Umbilical cord (tissue), 2 donors: ENCODE measurements at places on chromosomes 16 and 17.

DNA sequence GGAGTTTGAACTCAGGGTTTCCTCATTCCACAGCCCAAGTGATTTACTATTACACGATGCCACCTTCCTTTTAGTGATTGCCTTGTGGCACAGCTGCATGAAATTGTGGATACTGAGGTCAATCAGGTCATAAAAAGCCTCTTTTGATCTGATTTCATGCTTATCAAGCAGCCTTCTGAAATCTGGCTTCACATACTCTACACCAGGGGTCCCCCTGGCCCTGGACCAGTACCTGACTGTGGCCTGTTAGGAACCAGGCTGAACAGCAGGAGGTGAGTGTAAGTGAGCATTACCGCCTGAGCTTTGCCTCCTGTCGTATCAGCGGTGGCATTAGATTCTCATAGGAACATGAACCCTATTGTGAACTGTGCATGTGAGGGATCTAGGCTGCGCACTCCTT is 13.8 kb downstream of the SLFN5 start:
- DNase-seq = no peak

DNA sequence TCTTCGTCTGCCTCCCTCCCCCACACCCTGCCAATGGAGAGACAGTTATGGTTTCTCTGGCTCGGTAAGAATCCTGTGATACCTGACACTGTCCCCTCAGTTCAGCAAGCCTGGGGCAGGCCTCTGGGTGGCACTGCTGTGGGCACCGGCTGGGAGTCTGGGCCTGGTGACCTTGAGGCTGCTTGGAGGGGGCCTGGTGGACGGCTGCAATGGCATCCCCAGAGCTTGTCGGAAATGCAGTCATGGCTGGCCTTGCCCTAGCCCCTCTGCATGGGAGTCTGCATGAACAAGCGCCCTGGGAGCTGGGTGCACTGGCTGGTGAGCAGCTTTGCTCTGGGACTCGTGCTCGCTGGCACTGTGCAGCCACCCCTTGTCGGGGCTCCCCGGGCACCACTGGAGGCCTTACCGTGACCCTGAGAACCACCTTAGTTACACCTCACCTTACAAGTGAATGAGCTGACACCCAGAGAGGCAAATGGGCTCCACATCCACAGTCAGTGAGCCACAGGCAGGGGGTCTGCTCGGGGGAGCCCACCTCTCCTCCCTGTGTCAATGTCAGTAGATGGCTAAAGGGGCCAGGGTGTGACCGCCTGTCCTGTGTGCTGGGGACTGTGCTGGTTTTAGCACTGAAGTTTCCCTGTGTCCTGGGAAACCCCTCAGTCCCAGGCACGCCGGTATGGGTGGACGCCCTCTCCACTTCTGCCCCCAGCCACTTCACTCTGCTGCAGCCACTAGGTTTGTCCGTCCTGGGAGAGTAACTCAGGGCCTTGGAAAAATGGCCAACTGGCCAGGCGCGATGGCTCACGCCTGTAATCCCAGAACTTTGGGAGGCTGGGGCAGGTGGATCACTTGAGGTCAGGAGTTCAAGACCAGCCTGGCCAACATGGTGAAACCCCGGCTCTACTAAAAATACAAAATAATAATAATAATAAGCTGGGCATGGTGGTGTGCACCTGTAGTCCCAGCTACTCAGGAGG is 1.4 kb downstream of the LGALS3BP start:
- DNase-seq = no peak

DNA sequence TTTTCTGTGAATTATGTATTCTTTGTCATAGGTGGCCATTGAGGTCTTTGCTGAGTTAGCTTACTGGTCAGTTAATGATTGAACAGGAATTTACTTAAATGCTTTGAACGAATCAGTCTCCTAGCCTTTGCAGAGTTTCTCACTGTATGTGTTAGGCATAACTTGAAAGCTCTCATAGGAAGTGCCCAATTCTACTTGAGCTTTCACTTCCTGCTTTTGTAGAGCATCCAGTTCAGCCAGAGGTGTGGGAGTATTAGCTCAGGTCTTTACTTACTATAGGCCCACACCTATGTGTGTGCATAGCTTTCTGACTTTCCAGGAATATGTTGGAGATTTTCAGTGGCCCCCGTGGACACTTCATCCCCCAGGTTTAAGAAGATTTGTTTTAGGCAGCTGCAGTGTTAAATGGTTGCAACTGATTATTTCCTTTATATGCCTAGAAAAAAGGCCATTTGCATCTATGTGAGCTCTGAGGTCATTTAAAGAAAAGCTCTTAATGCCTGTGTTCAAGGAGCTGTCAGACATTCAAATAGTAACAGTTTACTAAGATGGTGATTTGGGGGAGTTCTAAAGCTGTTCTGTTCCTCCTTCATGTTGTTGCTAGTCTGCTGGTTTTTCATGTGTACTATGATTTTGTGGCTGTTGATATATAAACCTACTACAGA is 62.3 kb downstream of the PHKB start:
- no peak for DNase-seq

DNA sequence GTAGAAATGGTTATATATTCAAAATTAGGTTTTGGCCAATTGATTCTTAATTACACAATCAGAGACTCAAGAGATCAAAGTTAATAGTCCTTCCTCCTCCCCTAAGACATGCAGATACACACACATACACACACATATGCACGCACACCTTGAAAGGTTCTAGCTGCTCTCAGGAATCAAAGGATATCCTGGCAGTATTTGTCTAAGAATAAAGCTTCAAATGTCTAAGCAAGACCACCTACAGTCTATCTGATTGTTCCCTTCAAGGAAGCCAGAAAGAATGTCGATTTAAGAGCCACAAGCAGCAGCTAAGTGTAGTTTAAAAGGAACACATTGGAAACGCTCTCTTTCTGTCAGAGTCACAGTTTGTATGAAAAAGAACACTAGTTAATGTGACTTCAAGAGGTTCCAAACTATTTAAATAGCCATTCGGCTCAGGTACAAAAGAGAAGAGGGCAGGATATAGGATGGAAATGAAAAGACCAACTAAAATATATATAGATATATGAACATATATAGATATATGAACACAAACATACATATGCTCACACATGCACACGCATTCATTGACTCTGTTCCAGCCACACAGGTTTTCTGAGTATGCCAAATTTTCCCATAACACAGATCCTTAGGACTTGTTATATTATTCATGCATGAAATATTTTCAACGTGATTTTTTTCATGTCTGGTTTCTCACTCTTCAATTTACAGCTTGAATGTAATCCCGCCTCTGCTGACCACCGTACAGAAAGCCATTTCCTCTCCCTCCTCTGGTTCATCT is 79.0 kb downstream of the CDH8 start:
- DNase-seq = no peak

- DNase-seq = peak; percentile 16
These were observed 67.9 kb downstream of the ZZEF1 start for GRCh38 chr17:4074831-4075495.

DNA sequence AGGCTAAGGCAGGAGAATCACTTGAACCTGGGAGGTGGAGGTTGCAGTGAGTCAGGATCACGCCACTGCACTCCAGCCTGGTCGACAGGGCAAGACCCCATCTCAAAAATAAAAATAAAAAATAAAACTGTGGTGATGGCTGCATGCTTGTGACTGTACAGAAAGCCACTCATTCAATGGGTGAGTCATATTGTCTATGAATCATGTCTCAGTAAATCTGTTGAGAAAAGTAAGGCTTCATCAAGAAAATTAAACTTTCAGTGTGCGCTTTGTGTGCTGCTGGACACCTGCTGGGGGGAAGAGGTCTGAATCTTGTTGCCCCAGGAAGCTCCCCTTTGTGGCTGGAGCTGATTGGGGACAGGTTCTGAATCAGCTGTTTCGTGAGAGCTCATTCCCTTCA is 11.3 kb downstream of the NUBP1 start:
- no peak for DNase-seq

GRCh38 chr16:4410335-4411075 is 5.9 kb downstream of the CORO7 start:
- DNase-seq = peak; percentile 47

GRCh38 chr17:79220713-79221291 is 146.2 kb downstream of the ENGASE start:
- DNase-seq = no peak

- DNase-seq = no peak
These were observed 27.9 kb upstream of the BCAR1 start for GRCh38 chr16:75279305-75279704.

- no peak for DNase-seq
These were observed 6.3 kb downstream of the CDIP1 start for GRCh38 chr16:4532238-4532637.

DNA sequence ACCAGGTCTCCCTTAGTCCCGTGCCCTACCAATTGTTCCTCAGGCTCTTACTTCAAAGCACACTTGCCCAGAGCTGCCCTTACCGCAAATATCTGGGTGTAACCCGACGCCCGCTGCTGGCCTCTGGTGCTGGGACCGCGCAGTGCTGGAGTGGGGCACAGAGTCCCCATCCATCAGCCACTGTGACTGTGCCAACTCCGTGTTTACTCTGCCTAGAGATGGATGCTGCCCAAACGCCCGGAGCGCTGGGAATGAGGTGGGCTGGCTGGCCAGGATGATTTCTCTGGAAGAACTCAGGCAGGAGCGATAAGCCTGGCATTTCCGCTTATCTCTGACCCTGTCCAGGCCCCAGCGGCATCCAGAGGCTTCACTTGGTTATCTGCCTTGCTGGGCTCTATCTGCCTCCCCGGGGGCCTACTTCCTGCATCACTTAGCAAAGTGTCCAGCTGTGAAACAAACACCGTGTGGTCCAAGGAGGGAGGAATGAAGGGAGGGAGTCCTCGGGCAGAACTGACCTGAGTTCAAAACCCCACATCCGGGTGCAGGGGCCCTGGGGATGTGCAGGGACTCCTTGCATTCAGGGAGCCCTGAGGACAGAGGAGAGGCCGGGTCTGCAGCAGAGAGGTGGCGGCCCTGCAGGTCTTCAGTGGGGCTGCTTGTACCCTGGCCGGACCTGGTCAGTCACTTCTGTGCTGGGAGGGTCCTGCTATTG is 9.4 kb upstream of the MYLK3 start:
- DNase-seq = peak; percentile 80

DNA sequence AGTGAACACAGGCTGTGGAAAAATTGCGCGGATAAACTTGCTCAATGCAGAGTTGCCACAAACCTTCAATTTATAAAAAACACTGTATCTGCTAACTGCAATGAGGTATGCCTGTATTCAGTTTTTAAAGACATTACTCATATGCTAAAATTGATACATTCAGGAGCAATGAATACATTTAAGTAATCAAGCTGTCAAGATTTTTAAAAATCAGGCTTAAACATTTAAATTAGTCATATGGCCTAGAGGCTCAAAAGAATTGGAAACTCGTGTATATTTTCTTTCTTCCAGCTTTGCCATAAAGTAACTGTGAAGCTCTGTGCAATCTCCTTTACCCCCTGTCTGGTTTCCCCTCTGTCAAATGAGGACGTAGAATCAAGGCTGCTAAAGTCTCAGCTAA is 4.1 kb downstream of the SYNRG start:
- DNase-seq = no peak

DNA sequence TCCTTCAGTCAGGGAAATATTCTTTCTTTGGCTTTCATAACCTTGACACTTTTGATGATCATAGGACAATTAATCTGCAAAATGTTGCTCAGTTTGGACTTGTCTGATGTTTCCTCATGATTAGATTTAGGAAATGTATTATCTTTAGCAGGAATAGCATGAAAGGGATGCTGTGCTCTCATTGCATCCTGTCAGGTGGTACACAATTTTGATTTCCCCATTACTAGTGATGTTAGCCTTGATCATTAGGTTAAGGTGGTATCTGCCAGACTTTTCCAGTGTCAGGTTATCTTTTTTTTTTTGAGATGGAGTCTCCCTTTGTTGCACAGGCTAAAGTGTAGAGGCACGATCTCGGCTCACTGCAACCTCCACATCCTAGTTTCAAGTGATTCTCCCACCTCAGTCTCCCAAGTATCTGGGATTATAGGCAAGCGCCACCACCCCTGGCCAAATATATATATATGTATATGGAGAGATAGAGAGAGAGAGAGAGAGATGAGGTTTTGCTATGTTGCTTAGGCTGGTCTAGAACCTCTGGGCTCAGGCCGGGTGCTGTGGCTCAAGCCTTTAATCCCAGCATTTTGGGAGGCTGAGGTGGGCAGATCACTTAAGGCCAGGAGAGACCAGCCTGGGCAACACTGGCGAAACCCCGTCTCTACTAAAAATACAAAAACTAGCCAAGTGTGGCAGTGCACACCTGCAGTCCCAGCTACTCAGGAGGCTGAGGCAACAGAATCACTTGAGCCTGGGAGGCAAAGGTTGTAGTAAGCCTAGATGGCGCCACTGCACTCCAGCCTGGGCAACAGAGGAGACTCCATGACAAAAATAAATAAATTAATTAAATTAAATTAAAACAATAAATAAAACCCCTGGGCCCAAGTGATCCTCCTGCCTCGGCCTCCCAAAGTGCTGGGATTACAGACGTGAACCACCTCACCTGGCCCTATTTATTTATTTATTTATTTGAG is 15.8 kb upstream of the CAVIN1 start:
- DNase-seq = no peak
